ENCODE measurements at places on chromosomes 6 and 20.
A peak's percentile ranks its signal among the peaks of the same experiment; 100 is the strongest.

- no peak for DNase-seq
Measured at GRCh38 chr6:37375376-37375775, 21.6 kb downstream of the RNF8 start.

GRCh38 chr6:169853196-169854082, 102.0 kb downstream of the ERMARD start:
- no peak for DNase-seq

DNA sequence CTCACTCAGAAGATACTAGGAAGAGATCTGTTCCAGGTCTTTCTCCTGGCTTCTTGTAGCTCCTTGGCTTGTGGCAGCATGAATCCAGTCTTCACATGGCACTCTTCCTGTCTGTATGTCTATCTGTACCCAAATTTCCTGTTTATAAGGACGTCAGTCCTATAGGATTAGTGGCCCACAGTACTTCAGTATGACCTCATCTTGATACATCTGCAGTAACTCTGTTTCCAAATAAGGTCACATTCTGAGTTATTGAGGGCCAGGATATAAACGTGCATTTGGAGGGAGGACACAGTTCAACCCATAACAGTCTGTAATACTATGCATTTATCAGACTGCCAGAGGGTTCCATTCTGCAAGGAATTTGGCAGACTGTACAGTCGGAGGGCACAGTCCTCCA, 57.6 kb upstream of the DYNLRB1 start:
- no peak for DNase-seq

GRCh38 chr6:80214436-80215022, 108.1 kb downstream of the BCKDHB start:
- DNase-seq, result no peak

DNA sequence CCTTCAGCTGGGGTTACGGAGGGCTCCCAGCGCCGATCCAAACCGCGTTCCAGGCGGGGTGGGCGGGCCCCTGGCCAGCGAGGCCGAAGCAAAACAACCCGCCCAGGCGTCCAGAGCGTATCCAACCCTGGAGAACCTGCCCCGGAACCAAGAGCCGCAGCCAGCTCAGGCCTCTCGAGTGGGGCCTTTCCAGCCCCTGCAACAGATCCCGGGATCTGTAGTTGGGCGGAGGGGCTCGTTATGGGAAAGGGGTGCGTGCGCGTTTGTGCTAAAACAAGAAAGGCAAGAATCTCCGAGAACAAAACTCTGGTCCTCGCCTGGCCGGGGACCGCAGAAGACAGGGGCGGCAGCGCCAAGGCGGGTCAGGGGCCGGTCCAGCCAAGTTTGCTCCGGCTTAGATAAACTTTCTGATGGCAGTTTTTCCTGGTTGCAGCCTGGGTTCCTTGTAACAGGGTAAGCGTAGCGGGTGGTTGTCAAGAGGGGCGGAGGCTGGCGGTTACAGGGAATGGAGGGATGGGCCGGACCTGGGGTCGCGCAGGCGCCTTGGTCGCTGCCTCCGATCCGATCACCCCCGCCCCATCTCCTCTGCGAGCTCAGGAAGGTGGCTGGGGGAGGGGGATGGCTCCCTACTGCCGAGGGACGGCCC, 448 bp upstream of the RIN2 start:
- DNase-seq, result peak; percentile 95

DNA sequence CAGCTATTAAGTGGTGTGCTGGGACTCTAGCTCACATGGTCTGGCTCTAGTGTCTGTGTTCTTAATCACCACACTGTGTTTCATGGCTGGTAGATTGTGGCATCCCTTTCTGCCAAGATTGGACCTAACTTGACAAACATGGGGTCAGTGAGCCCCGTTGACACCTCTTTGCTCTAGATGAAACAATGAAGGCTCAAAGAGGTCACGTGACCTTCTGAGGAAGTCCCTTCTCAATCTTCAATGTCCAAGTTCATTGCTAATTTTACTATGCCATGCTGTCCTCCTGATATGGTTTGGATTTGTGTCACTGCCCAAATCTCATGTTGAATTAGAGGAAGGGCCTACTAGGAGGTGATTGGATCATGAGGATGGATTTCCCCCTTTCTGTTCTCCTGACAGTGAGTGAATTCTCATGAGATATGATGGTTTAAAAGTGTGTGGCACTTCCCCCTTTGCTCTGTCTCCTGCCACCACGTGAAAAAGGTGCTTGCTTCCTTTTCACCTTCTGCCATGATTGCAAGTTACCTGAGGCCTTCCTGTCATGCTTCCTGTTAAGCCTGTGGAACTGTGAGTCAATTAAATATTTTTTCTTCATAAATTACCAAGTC, 177.8 kb upstream of the MYLIP start:
- no peak for DNase-seq

DNA sequence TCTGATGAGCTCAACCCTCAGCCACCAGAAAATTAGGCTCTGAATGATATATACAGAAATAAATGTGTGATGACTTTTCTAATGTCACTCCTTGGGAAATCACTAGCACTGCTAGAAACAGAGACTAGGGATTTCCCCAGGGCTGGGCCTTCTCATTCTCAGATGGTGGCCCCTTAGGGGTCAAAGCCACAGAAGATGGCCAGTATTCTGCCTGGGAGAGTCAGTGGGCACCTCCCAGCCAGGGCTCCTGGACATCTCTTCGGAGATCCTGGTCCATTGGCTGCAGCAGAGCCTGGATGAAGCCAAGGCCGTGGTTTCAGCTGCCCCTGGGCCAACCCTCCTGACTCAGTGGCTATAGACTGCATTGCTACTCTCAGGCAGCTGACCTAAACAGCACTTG, 276.9 kb upstream of the SUPT3H start:
- no peak for DNase-seq

GRCh38 chr6:38933426-38933825, 115.2 kb upstream of the GLP1R start:
- no peak for DNase-seq

- DNase-seq, result no peak
Measured at GRCh38 chr6:10429638-10430427, 15.0 kb upstream of the TFAP2A start.

DNA sequence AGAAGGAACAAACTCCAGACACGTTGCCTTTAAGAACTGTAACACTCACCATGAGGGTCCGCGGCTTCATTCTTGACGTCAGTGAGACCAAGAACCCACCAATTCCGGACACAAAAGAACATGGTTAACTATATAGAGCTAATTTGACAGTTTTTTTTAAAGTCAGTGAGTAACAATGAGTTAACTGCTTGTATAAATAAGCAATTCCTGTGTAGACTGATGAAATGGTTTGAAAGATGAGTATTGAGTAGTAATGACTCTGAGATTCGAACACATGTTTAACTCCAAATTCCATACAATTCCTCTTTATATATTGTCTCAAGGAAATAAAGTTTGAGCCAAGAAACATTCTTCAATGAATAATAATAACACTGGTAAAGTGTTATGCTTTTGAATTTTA, 478.0 kb downstream of the MMUT start:
- DNase-seq, result no peak

DNA sequence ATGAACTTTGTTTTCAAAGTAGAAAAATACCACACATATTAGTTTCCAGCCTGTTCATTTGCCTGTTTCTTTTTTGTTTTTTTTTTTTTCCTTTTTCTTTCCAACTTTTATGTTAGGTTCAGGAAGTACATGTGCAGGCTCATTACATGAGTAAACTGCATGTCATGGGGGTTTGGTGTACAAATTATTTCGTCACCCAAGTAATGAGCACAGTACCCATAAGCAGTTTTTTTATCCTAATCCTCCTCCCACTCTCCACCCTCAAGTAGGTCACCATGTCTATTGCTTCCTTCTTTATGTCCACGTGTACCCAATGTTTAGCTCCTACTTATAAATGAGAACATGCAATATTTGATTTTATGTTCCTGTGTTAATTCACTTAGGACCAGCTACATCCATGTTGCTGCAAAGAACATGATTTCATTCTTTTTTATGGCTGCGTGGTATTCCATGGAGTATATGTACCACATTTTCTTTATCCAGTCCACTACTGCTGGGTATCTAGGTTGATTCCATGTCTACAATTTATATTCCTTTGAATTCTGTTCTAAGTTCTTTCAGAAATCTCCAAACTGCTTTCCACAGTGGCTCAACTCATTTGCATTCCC, 31.8 kb downstream of the SNX14 start:
- DNase-seq, result no peak

- no peak for DNase-seq
Measured at GRCh38 chr6:79614326-79615305, 16.5 kb upstream of the SH3BGRL2 start.

Data from lower lobe of right lung (tissue), 2 donors.